ENCODE measurements at places on chromosomes 2 and 18.

GRCh38 chr18:11500153-11501122, 109.0 kb upstream of the SLC35G4 start:
- DNase-seq: no peak

GRCh38 chr2:183024339-183025095, 13.7 kb downstream of the NCKAP1 start:
- DNase-seq: no peak

- DNase-seq: no peak
Measured at GRCh38 chr2:29222381-29223179, 107.4 kb downstream of the CLIP4 start.

- DNase-seq: no peak
Measured at GRCh38 chr2:33444967-33445366, 31.5 kb upstream of the RASGRP3 start.

DNA sequence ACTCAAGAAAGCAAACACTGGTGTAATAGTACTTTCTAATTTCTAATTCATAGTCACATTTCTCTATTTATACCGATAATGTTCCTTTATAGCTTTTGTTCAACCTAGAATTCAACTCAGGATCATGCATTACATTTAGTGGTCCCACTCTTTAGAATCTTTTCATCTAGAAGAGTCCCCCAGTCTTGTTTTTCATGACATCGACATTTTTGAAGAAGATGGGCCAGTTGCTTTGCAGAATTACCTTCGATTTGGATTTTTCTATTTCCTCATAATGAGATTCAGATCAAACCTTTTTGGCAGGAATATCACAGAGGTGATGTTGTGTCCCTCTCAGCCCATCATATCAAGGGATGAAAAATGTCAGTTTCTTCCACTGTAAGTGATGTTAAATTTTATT, 35.3 kb downstream of the KIAA2012 start:
- no peak for DNase-seq

DNA sequence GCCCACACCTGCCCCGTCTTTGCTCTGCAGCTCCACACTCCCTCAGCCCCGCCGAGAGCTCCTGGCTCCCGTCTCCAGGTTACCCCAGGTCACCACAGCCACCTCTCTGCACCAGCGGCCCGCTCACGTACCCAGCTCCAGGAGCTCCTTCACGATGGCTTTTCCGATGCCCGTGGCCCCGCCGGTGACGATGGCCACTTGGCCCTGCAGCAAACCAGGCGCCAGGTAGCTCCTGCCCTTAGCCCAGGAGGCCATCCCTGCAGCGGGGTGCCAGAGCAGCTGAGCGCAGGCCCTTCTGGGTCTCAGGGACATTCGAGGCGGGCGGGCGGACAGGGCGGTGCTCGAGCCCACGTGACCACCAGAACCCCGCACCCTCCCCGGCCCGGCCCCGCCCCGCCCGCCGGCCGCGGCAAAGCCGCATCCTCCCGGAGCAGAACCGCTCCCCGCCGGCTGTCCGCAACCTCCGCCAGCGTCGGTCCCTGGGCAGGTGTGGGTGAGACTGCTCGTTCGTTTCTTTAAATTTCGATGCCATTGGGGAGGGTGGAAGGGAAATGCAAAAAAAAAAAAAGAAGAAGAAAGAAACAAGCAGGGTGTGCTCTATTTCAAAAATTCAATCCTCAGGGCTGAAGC, at the start of the genes PECR and TMEM169:
PECR (minus strand) TSS at position 323 of the 630 bp plus-strand sequence; CDS start at position 255, 68 bp downstream.
TMEM169 (plus strand) TSS at position 433 of the 630 bp plus-strand sequence. CDS start 14,045 bp downstream, outside the sequence.
- DNase-seq: peak; percentile 69

DNA sequence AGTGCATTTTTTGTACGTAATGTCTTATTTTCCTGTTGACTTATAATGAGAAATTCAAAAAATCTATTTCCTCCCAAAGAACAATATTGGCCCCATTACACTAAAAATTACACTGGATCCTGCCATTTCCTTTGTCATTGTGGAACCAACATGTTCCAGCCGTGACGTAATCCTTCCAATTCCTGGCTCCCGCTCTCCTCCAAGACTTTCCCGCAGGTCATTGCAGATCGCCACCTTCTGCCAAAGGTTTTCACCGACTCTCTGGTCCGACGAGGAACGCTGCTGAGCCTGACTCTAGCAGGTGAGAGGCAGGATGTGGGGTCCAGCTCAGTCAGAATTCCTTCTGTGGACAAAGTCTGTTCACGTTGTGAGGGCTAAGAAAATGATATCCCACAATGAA, 38.0 kb downstream of the PTGR3 start:
- DNase-seq: no peak

DNA sequence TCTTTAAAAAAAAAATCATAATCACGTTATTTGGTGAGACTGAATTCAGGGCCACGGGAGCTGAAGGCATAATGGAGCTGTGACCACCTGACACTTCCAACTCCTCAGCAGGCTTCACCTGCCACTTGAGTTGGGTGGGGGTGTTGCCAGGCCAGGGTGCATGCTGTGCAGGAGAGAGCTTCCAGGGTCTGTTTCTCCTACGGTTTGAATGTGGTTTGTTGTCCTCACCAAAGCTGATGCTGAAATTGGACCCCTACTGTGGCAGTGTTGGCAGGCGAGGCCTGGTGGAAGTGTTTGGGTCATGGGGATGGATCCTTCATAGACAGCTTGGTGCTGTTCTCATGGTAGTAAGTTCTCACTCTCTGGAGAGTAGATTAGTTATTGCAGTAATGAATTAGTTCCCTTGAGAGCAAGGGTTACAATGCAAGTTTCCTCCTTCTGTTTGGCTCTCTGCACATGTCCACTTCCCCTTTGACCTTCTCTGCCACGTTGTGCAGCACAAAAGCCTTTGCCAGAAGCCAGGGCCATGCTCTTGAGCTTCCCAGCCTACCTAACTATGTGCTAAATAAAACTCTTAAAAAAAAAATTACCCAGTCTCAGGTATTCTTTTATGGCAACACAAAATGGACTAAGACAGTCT, 38.3 kb upstream of the ANKRD44 start:
- no peak for DNase-seq

GRCh38 chr2:50922506-50922905, 109.4 kb downstream of the NRXN1 start:
- DNase-seq: no peak

- no peak for DNase-seq
Measured at GRCh38 chr18:11871501-11871900, 20.3 kb downstream of the CHMP1B start.

GRCh38 chr2:96175951-96176350, 30.7 kb upstream of the DUSP2 start:
- no peak for DNase-seq

DNA sequence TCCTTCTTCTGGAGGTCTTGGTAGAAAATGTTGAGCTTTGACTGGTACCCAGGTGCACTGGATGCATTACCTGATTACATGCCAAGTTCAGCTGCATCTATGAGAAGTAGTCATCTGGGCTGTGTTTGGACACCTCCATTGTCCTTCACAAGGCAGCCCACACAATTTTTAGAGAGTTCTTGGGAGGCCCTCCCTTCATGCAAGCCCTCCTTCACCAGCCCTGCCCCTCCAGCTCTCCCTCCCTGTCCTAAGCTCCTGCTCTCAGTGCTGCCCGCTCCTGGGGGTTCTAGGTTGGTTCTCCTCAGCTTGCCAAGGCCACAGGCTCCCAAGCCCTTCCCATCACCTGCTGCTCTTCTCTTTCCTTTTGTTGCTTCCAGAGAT, 148.7 kb downstream of the DYSF start:
- no peak for DNase-seq

GRCh38 chr2:202442882-202443281, 66.8 kb downstream of the BMPR2 start:
- no peak for DNase-seq

DNA sequence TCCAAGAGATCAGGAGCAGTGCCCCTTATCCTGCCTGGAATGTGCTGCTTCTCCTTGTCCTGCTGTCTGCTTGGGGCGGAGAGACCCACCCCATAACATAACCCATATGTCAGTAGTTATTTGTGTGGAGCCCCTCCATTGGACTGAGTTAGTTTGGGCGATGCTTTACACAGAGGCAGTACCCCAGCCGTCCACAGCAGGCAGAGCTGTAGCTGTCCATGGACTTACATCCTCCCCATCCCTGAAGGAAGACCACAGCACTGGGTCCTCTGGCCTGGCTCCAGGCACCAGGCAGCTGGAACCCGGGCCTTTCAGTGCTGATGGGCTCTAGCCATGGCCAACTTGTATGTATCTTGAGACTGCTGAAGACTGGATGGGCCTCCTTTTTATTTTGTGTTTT, 20.3 kb downstream of the GKN2 start:
- DNase-seq: no peak

- DNase-seq: no peak
Measured at GRCh38 chr2:16238001-16238761, 297.8 kb downstream of the MYCN start.

- DNase-seq: no peak
Measured at GRCh38 chr2:196289000-196289399, 117.6 kb upstream of the STK17B start.

- DNase-seq: no peak
Measured at GRCh38 chr2:74039611-74040010, 54.9 kb downstream of the TET3 start.

- no peak for DNase-seq
Measured at GRCh38 chr2:240258685-240259084, 118.2 kb upstream of the OTOS start.

- DNase-seq: no peak
Measured at GRCh38 chr2:68612765-68613519, 30.4 kb upstream of the PROKR1 start.

DNA sequence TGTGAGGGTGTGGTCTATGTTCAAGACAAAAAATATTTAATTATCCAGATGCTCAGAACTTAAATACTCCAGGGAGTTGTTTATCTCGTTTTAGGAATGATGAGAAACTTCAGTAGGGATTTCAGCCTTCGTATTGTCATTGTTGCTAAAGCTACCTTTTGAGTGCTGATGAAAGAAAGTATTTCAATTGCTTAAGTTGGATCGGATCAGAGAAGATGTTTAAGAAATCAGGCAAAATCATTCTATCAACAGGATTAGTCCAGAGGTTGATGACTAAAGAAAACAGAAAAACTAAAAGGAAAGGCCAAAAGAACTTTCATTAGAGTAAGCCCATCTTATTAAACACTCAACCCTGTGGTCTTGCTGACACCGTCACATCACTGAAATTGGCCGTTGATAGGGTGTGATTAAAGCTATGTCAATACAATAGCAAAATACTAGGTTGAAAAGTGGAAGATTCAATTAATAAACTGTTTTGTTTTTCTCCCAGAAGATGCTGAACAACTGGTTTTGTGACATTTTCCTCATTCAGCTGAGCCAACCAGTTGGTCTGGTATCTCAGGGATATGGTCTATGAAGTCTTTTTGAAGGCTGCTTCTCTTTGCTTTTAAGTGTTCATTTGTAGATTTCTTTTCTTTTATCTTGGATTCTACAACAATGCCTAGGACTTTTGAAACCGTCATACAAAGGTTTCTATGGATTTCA, 551.7 kb downstream of the SLC4A3 start:
- no peak for DNase-seq

All from neuronal stem cell (in vitro differentiated cells).